ENCODE measurements at places on chromosomes 5 and 9.
A peak's percentile ranks its signal among the peaks of the same experiment; 100 is the strongest.

DNA sequence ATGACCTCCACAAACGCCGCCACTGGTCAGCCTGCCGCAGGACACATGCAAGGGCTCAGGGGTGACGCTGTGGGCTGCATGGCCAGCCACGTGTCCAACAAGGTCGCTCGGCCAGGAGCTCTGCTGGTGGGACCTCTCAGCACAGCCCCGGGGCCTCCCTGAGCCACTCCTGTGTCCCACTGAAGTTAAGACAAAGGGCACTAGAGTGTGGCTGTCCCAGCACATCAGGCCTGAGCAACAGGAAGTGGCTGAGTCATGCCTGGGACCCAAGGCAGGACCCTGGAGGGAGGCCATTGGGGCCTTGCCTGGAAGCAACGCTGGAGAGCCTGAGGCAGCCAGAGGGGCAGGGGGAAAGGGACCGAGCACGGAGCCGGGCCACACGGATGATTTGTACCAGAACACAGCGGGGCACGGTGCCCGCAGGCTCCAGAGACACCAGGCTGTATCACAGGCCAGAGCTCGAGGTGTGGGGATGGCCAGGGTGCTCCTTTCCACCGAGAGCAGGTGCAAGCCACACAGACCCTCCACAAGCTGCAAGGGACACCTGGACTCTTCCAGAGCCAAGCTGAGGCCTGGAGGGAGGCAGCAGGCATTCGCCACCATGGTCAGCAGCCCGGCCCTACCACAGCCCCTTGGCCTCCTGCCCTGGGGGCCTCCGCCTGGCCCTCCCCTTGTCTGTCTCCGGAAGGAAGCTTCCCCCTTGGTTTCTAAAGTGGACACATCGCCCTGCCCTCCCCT, 6.5 kb upstream of the TMEM210 start:
- peaks cover 4% of the 10 kb centered on the region for H3K4me1 ChIP-seq
- H3K27ac ChIP-seq = no peak overlapping the region
- DNase-seq = no peak
- H3K27me3 ChIP-seq = peaks cover under 1% of the 10 kb centered on the region

DNA sequence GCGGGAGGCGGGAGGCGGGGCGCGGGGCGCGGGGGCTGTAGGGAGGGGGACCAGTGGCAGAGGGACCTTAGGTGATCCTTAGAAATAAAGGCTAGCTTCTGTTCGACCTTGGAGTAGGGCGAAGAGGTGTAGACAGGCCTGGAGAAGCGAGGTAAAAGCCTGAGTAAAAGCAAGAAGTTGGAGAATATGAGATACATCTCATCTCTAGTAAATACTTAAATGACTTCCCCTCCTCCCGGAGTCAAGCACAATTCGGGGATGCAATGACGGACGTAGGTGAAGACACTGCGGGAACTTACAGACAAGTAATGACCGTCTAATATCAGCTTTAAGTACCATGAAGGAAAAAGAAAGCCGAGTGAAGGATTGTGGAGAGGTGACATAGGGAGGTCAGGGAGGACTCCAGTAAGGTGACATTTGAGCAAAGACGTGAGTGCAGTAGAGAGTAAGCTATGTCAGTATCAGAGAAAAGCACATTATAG, 466 bp downstream of the SMC2 start:
- H3K36me3 ChIP-seq = no peaks in the 10 kb centered on the region
- H3K27me3 ChIP-seq = no peaks in the 10 kb centered on the region
- H3K27ac ChIP-seq = peak overlapping the region; percentile 99
- peaks cover 33% of the 10 kb centered on the region for H3K4me1 ChIP-seq
- H3K4me3 ChIP-seq = peak overlapping the region; percentile 99

GRCh38 chr9:14797435-14797834, 74.9 kb upstream of the CER1 start:
- H3K27me3 ChIP-seq = no peaks in the 10 kb centered on the region
- no peaks in the 10 kb centered on the region for H3K36me3 ChIP-seq
- no peaks in the 10 kb centered on the region for H3K4me1 ChIP-seq

- H3K36me3 ChIP-seq = peaks cover 5% of the 10 kb centered on the region
- no peak for DNase-seq
- H3K4me1 ChIP-seq = peaks cover 40% of the 10 kb centered on the region
- peak overlapping the region; percentile 61 for H3K4me3 ChIP-seq
- no peaks in the 10 kb centered on the region for H3K27me3 ChIP-seq
Observed at GRCh38 chr9:131499254-131499767, 3.4 kb upstream of the POMT1 start.

DNA sequence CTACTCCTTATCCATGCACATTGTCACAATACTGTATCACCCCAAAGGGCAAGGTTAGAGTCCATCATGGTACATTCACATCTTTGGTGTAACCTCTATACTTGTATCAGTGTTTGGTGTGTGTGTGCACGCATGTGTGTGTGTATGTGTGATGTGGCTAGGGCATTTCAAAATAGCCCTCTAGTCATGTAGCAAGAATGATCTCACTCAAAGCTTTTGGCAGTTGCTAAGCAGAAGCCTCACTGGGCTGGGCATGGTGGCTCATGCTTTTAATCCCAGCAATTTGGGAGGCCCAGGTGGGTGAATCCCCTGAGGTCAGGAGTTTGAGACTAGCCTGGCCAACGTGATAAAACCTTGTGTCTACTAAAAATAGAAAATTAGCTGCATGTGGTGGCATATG, 245.3 kb downstream of the ADGRV1 start:
- DNase-seq = no peak
- H3K4me3 ChIP-seq = no peak overlapping the region
- no peak overlapping the region for H3K27ac ChIP-seq

DNA sequence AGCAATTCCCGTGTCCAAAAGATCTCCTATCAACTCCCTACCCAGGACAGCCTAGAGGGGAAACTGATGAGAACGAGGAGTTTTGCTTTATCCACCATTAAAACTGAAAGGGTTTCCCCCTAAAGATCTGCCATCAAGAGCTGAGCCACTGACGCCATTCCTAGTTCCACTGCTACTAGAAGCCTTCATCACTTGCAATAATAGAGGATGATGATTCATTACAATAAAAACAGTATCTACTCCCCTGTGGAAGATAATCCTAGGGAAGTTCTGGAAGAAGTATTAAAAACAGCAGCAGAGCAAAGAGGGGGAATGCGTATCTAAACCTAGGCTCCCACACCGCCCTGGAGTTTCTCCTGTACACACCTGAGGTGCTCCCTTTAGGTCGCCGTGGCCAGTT, 394.5 kb downstream of the BNC2 start:
- H3K36me3 ChIP-seq = no peaks in the 10 kb centered on the region
- no peak for DNase-seq
- H3K4me1 ChIP-seq = no peaks in the 10 kb centered on the region
- no peak overlapping the region for H3K4me3 ChIP-seq
- no peaks in the 10 kb centered on the region for H3K27me3 ChIP-seq

- DNase-seq = no peak
- H3K36me3 ChIP-seq = no peaks in the 10 kb centered on the region
- H3K27me3 ChIP-seq = no peaks in the 10 kb centered on the region
- H3K4me3 ChIP-seq = no peak overlapping the region
- no peak overlapping the region for H3K27ac ChIP-seq
Observed at GRCh38 chr9:92480986-92481633, 1.2 kb downstream of the ASPN start.

- H3K4me1 ChIP-seq = peaks cover 5% of the 10 kb centered on the region
- H3K27me3 ChIP-seq = no peaks in the 10 kb centered on the region
- no peaks in the 10 kb centered on the region for H3K36me3 ChIP-seq
- H3K4me3 ChIP-seq = no peak overlapping the region
Observed at GRCh38 chr9:105173306-105173705, 71.1 kb upstream of the SLC44A1 start.

GRCh38 chr9:74001382-74001781, 495.8 kb upstream of the RORB start:
- H3K27me3 ChIP-seq = no peaks in the 10 kb centered on the region
- H3K4me1 ChIP-seq = no peaks in the 10 kb centered on the region
- no peak overlapping the region for H3K27ac ChIP-seq
- H3K36me3 ChIP-seq = no peaks in the 10 kb centered on the region

GRCh38 chr5:130520211-130520610, 615.9 kb downstream of the CHSY3 start:
- no peak overlapping the region for H3K27ac ChIP-seq
- no peaks in the 10 kb centered on the region for H3K4me1 ChIP-seq
- no peak for DNase-seq
- H3K27me3 ChIP-seq = no peaks in the 10 kb centered on the region
- H3K36me3 ChIP-seq = no peaks in the 10 kb centered on the region

- peaks cover 13% of the 10 kb centered on the region for H3K4me1 ChIP-seq
- no peak overlapping the region for H3K27ac ChIP-seq
- no peaks in the 10 kb centered on the region for H3K27me3 ChIP-seq
- no peak overlapping the region for H3K4me3 ChIP-seq
Observed at GRCh38 chr9:14677396-14677795, 15.8 kb downstream of the ZDHHC21 start.

DNA sequence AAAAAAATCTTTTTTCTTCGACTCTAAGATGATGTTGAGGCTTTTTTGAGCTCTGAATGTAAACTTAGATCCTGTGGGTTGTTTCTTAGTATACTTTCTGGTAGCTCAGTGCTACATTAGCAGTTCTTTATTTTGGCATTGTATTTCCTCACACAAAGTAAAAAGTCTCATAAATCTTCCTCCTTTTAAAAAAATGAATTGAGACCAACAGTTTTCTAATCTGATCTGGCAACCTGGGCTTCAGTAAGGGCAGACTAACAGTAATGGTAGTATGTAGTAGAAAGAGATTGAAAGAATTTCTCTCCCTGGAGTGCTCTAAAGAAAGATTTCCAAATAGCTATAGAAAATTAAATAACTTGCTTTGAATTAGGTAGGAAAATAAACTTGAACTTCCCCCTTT, 31.4 kb downstream of the ZCCHC7 start:
- H3K36me3 ChIP-seq = peaks cover 8% of the 10 kb centered on the region
- peak overlapping the region; percentile 8 for H3K27ac ChIP-seq
- no peak for DNase-seq
- H3K27me3 ChIP-seq = no peaks in the 10 kb centered on the region

GRCh38 chr9:138024131-138024530, 146.5 kb downstream of the CACNA1B start:
- H3K36me3 ChIP-seq = peaks cover 2% of the 10 kb centered on the region
- no peak overlapping the region for H3K27ac ChIP-seq
- no peak for DNase-seq
- peak overlapping the region; percentile 9 for H3K4me3 ChIP-seq
- H3K4me1 ChIP-seq = peaks cover 2% of the 10 kb centered on the region

GRCh38 chr5:39256477-39257235, 37.3 kb upstream of the FYB1 start:
- H3K27me3 ChIP-seq = peaks cover 8% of the 10 kb centered on the region
- H3K27ac ChIP-seq = no peak overlapping the region
- DNase-seq = no peak
- H3K4me3 ChIP-seq = no peak overlapping the region
- H3K4me1 ChIP-seq = peaks cover 6% of the 10 kb centered on the region

GRCh38 chr9:78644359-78644758, 347.4 kb downstream of the PSAT1 start:
- no peak overlapping the region for H3K4me3 ChIP-seq
- no peaks in the 10 kb centered on the region for H3K4me1 ChIP-seq
- H3K27ac ChIP-seq = no peak overlapping the region
- no peaks in the 10 kb centered on the region for H3K27me3 ChIP-seq
- DNase-seq = no peak
- no peaks in the 10 kb centered on the region for H3K36me3 ChIP-seq

- no peak overlapping the region for H3K27ac ChIP-seq
- H3K4me1 ChIP-seq = peaks cover 22% of the 10 kb centered on the region
- no peak overlapping the region for H3K4me3 ChIP-seq
- H3K27me3 ChIP-seq = no peaks in the 10 kb centered on the region
Observed at GRCh38 chr9:132931178-132931735, 13.2 kb downstream of the TSC1 start.

- peaks cover 24% of the 10 kb centered on the region for H3K4me1 ChIP-seq
- H3K27me3 ChIP-seq = no peaks in the 10 kb centered on the region
- H3K36me3 ChIP-seq = peaks cover 2% of the 10 kb centered on the region
- DNase-seq = no peak
Observed at GRCh38 chr5:154358516-154359220, 87.1 kb upstream of the SAP30L start.

DNA sequence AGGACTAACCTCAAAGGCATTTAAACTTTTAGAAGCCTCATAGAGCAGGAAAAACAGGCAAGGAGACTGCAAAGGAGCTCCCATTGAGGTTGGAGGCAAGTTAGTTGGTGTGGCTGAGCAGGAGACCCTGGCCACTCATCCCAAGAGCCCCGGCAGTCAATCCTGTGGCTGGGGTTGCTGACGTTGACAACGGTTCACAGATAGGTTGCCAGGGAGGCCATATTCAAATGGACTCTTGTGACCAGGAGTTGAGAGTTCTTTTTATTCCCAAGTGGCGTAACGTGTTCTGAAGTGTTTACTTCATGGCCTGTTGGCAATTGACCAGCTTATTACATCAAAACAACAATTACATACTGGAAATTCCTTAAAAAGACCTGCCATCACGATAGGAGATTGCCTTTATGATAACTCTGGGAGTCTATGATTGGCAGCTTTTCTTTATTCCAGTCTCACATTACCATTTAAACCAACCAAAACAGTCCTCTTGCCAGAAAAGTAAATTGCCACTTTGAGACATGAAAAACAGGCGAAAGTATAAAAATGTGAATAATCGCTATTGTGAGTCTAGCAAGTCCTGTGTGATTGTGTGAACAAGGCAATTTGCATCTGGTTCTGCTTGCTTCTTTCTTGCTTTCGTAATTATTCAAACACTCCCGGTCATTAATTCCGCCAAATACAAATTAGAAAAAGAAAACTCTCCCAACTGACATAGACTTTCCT, 394.9 kb downstream of the MED10 start:
- no peaks in the 10 kb centered on the region for H3K36me3 ChIP-seq
- DNase-seq = no peak
- no peak overlapping the region for H3K27ac ChIP-seq
- H3K27me3 ChIP-seq = peaks cover 9% of the 10 kb centered on the region
- no peak overlapping the region for H3K4me3 ChIP-seq
- H3K4me1 ChIP-seq = no peaks in the 10 kb centered on the region

DNA sequence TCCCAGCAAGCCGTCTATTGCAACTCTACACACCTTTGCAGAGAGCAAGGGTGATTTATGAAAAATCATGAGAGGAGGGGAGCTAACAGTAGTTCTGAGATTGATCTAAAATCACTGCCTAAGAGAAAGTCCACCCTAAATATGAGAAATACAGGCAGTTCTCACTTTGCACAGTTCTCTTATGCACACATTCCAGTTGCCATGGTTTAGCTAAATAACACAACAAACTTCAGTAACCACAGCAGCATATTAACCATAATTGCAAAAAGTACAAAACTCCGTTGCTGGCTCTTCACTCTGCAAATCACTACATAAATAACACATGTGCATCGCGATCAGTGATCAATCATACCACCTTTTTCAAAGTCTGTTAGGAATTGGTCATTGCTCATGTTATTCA, 31.1 kb downstream of the PGGT1B start:
- H3K4me3 ChIP-seq = no peak overlapping the region
- H3K27me3 ChIP-seq = no peaks in the 10 kb centered on the region
- peaks cover 26% of the 10 kb centered on the region for H3K4me1 ChIP-seq
- DNase-seq = no peak
- no peak overlapping the region for H3K27ac ChIP-seq

All from T-helper 17 cell (primary cell).